ENCODE measurements at places on chromosomes 11 and 22.

DNA sequence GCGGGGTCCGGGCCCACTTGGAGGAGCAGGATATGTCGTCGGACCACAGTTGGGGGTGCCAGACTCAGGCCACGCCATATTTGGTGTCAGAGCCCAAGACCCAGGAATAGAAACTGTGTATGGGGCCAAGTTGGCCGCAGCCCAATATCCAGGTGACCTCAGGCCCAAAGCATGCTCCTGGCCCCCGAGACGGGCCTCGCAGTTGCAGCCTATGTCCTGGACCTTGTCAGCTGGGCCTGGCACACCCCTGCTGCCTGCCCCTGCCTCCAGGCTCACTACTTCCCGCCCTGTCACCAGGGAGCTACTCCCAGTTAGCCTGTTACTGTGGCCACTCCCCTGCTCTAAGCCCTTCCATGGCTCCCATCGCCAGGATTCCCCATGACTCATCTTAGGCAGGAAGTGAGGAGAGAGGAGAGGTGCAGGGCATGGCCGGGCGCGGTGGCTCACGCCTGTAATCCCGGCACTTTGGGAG lies 23.1 kb downstream of the A4GALT start:
- H3K36me3 ChIP-seq: peaks cover 27% of the 10 kb centered on the region
- H3K4me1 ChIP-seq: peaks cover 6% of the 10 kb centered on the region
- DNase-seq: no peak
- no peaks in the 10 kb centered on the region for H3K27me3 ChIP-seq
- H3K4me3 ChIP-seq: no peak overlapping the region
- H3K27ac ChIP-seq: peak overlapping the region; percentile 26

DNA sequence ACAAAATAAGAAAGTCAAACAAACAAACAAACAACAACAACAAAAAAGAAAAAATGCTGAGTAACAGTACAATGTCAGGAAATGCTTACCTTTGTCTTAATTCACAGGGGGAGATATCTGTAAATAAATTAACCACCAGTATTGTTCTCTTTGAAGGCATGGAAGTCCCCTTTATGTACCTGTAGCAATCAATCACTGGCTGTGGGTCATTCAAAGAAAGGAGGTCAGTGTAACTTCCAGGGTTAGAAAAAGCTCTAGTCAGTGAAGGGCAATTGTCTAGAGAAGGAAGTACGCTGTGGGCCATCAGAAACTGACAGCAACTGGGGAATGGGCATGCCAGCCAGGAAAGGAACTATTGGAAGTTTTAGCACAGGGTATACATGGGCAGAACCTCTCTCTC lies 121.5 kb upstream of the LUZP2 start:
- DNase-seq: no peak
- no peak overlapping the region for H3K27ac ChIP-seq
- H3K27me3 ChIP-seq: no peaks in the 10 kb centered on the region
- no peaks in the 10 kb centered on the region for H3K36me3 ChIP-seq

- H3K27ac ChIP-seq: no peak overlapping the region
- H3K4me3 ChIP-seq: no peak overlapping the region
- H3K36me3 ChIP-seq: peaks cover 19% of the 10 kb centered on the region
- DNase-seq: no peak
Measured at GRCh38 chr22:37133304-37134018, 16.3 kb downstream of the IL2RB start.

DNA sequence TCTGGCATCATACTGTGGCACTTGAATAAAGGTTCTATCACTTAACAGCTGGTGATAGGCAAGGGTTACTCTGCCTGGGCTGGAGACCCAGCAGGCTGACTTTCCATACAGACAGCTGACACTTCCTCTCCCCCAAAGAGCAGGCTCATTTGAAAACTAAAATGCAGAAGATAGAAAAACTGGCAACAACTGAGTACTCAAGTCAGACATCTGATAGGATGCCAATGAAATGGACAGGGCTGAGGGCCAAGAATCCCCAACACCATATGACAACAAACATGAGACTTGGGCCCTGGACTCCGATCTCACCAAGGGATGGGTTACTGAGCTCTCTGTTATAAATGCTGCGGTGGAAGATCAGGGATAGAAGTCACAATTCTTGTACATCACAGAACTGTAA lies 237.2 kb downstream of the LRRC4C start:
- no peak overlapping the region for H3K27ac ChIP-seq
- no peaks in the 10 kb centered on the region for H3K4me1 ChIP-seq
- DNase-seq: no peak

GRCh38 chr22:41598891-41599635 lies 9.4 kb upstream of the PMM1 start:
- no peaks in the 10 kb centered on the region for H3K4me1 ChIP-seq
- peak; percentile 11 for DNase-seq
- peaks cover 53% of the 10 kb centered on the region for H3K36me3 ChIP-seq

GRCh38 chr11:10505278-10506007 lies 35.5 kb downstream of the RNF141 start:
- no peaks in the 10 kb centered on the region for H3K36me3 ChIP-seq
- no peaks in the 10 kb centered on the region for H3K4me1 ChIP-seq
- H3K4me3 ChIP-seq: no peak overlapping the region
- DNase-seq: no peak
- H3K27me3 ChIP-seq: no peaks in the 10 kb centered on the region
- H3K27ac ChIP-seq: peak overlapping the region; percentile 39

- no peaks in the 10 kb centered on the region for H3K4me1 ChIP-seq
- no peak overlapping the region for H3K27ac ChIP-seq
- no peaks in the 10 kb centered on the region for H3K27me3 ChIP-seq
Measured at GRCh38 chr11:107006076-107006833, 12.0 kb downstream of the GUCY1A2 start.

Measured in spleen (tissue), 13 donors.